ENCODE measurements at places on chromosomes 13 and 19. TPM values are rescaled to one million over a fixed set of nuclear protein-coding genes. Genes with fewer than 3 reads are reported as not detected.

The ZNF254 gene
- 9.7 TPM for total RNA-seq

The SCN1B gene
- 0.98 TPM for total RNA-seq

The ZNF667 gene
- 7.3 TPM for total RNA-seq

The IL12RB1 gene
- total RNA-seq = 26.9 TPM

The NPAS1 gene
- 0.91 TPM for total RNA-seq

The DMKN gene
- 1.5 TPM for total RNA-seq

The MYO1F gene
- total RNA-seq = 4.8 TPM

The ZNF99 gene
- not detected for total RNA-seq

The ONECUT3 gene
- not detected for total RNA-seq

The FCGBP gene
- total RNA-seq = 8.0 TPM

The HIPK4 gene
- total RNA-seq = not detected

The KRTDAP gene
- total RNA-seq = not detected

The KLK4 gene
- total RNA-seq = not detected

The GPI gene
- total RNA-seq = 708 TPM

The MEF2B gene
- total RNA-seq = 1.6 TPM

The KLK2 gene
- total RNA-seq = 0.38 TPM

The CEACAM1 gene
- total RNA-seq = 3.3 TPM

The GRWD1 gene
- total RNA-seq = 91.1 TPM

The IGFLR1 gene
- total RNA-seq = 80.6 TPM

The SKA3 gene
- total RNA-seq = 54.2 TPM

The LILRB1 gene
- total RNA-seq = 0.25 TPM

The FBXO17 gene
- total RNA-seq = not detected

The CD209 gene
- not detected for total RNA-seq

The SIGLEC12 gene
- total RNA-seq = 0.33 TPM

The SPACA7 gene
- not detected for total RNA-seq

The GGN gene
- total RNA-seq = 0.14 TPM

All from activated naive CD8-positive, alpha-beta T cell treated with anti-CD3 and anti-CD28 coated beads for 36 hours (primary cell).